ENCODE measurements at places on chromosomes 1 and 21.

DNA sequence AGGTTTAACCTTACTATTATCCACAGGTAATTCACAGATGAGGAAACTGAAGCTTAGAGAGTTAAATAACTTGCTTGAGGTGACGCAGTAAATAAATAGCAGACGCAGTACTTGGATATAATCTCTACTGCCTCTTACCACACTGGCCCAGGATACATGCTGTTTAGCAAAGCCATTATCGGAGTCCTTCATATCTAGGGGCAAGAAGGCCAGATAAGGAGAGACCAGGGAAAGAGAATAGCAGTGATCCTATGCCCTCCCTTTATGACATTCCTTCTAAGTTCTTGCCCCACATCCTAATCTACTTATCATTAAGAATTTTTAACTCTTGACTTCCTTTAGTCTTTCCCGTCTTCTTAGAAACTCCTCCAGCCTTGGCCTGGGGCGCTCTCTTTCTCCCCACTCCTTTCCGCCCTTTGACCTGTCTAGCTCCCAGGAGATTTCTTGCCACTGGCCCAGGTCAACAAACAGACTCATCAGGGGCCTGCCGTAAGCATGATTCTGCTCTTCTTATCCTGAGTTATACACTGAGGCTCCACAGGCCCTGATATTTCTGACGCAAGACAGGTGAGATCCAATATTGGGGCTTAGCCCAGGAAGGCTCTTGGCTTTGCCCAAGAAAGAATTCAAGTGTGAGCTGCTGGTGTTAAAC lies 11.4 kb upstream of the SLAMF1 start:
- no peak for DNase-seq

DNA sequence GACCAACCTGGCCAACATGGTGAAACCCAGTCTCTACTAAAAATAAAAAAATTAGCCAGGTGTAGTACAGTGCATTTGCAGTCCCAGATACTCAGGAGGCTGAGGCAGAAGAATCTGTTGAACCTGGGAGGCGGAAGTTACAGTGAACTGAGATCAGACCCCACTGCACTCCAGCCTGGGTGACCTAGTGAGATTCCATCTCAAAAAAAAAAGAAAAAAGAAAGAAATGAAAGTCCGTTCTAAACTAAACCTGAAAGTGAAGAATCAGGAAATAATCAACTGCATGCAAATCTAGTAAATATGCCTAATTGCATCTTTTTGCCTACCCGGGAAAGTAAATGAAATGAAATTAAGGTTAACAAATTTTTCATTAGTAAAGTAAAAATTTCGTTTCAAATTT lies 99.6 kb downstream of the ZZZ3 start:
- DNase-seq: no peak

DNA sequence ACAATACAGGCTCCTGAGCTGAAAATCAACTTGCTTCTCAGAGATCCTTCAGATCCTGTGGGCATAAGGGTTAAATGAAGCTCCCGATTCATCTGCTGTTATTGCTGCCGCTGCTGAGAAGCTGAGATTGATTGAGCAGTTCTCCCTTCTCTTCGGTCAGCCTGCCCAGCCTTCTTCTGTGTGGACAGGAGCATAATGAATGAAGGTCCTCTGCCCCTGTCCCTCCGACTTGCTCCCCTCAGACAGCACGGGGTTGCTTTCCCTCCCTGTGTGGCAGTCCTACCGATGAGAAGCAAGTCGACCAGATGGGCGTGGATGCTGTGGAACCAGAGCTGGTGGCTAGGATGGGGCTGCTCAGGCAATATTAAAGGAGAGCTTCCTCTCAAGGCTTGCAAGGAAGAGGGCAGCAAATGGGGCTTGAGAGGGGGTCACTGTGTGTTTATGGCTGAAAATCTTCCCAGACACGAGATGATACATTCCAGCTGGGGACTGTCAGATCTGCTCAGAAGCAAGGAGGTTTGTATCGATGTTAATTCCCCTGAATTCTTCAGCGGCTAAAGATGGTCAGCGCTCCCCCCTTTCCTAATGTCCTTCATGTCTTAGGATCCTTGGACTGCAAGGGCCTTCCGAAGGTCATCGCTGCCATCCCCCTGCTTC lies 63.9 kb upstream of the GOLT1A start:
- DNase-seq: no peak

- DNase-seq: no peak
Observed at GRCh38 chr21:14361958-14362357, 21.0 kb downstream of the HSPA13 start.

- no peak for DNase-seq
Observed at GRCh38 chr1:46096269-46097148, 35.9 kb downstream of the PIK3R3 start.

Measured in stimulated activated CD4-positive, alpha-beta T cell treated with anti-CD3 and anti-CD28 coated beads, TNF-alpha, amount 100 ng/mL, for 4 hours (primary cell).